ENCODE measurements at places on chromosomes 2 and 18. TPM values are rescaled to one million over a fixed set of nuclear protein-coding genes. Genes with fewer than 3 reads are reported as not detected.

GRCh38 chr18:45014047-45014501 lies 333.4 kb downstream of the SETBP1 start:
- no peak for DNase-seq

DNA sequence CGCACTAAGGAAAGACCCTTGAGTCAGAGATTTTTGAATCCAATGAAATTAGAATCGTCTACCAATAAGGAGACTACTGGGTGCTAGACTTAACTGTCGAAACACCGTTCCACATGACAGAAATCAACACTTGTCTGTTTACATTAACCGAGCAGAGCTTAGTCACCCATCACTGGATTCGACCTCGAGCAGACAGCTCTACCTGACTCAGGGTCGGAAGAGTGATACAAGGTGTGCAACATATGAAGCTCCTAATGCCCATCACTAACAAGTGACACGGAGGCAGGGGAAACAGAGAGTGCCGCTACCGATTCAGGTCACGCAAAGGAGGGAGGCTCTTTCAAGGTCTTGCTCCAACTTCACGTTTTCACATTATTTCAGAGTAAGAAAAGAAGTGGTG lies 54.2 kb upstream of the FZD5 start:
- DNase-seq, result no peak

DNA sequence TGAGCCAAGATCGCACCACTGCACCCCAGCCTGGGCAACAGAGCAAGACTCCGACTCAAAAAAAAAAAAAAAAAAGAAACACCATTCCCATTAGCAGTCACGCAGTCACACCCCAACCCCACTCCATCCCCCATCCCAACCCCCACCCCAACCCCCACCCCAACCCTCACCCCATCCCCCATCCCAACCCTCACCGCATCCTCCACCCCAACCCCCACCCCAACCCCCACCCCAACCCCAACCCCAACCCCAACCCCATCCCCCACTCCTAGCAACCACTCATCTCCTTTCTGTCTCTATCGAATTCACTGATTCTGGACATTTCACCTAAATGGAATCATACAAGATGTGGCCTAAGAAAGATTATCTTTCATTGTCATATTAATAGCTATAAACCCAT lies 25.9 kb upstream of the ATP9B start:
- no peak for DNase-seq

DNA sequence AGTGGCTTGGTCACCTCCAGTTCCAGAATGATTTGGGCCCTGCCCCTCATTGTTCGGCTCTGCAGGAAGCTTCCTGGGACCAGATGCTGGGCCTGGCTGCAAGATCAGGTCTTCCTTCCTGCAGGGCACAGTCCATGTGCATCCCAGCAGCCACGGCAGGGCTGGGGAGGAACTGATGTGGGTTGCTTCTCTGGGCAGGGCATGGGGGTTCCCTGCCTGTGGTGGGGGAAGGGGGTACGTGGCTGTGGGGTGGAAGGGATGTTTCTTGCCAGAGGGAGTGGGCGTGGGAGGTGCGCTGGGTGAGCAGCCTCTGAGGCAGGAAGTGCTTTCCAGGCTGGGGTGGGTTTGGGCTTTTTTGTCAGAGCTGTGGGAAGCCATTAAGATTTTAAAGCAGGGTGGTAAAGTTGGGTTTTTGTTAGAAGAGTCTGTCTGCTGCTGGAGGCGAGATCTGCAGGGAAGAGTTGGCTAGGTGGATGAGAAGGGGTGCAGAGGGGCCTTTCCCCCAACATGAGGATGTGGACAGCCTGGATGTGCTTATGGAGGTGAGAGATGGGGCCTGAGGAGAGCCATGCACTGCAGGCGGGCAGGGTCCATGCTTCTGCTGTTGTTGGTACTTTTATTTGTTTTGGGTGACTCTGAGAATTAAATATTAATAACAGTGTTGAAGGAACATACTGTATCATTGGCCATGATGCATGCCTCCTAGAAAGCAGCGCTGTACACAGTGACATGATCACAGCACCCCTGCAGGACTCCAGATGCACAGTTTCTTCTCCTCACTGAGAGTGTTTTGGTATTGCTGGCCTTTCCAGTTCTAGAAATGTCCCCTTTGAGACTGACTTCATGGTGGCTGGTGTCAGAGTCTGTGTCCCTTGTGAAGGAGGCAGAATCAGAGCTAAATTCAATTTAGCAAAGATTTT lies 45.3 kb downstream of the DGKD start:
- DNase-seq, result peak; percentile 52

DNA sequence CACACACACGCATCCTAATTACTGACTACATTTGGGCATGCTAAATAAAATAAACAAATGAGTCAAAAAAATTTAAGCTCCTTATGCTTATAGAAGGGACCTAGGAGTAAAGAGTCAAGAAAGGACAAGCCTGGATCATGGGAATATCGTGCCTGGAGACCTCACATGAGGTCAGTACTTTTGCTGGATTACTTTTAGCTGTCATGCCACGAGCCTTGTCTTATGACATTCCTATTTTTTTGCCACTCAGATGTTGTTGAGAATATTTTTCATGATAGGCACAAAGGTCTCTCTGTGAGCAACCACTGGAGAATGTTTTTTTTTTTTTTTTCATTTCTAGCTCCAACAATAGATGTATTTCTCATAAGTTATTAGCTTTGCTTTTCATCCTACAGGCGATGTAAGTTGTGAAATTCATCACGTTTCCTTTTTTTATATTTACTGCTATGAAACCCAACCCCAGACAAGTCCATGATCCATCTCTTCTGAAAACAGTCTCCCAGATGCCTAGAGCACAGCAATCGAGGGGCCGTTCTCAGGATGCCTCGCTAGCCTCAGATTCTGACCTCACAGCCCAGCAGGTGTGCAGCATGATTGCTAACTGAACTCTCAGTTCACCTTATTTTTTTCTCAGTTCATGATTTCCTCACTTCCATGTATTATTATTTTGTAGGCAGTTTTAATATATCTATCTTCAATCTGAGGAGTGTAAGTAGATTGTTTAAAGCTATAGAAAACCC lies 464.5 kb downstream of the IRS1 start:
- no peak for DNase-seq

DNA sequence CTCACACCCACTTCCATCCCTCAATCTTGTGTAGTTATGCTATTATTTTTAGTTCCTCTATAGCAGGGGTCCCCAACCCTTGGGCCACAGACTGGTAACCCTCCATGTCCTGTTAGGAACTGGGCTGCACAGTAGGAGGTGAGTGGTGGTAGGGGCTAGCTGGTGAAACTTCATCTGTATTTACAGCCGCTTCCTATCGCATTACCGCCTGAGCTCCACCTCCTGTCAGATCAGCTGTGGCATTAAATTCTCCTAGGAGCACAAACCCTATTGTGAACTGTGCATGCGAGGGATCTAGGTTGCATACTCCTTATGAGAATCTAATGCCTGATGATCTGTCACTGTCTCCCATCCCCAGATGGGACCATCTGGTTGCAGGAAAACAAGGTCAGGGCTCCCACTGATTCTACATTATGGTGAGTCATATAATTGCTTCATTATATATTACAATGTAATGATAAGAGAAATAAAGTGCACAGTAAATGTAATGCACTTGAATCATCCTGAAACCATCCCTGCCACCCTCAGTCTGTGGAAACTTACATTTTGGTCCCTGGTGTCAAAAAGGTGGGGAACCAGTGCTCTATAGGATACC lies 1.6 kb upstream of the RAB11FIP5 start:
- DNase-seq, result no peak

DNA sequence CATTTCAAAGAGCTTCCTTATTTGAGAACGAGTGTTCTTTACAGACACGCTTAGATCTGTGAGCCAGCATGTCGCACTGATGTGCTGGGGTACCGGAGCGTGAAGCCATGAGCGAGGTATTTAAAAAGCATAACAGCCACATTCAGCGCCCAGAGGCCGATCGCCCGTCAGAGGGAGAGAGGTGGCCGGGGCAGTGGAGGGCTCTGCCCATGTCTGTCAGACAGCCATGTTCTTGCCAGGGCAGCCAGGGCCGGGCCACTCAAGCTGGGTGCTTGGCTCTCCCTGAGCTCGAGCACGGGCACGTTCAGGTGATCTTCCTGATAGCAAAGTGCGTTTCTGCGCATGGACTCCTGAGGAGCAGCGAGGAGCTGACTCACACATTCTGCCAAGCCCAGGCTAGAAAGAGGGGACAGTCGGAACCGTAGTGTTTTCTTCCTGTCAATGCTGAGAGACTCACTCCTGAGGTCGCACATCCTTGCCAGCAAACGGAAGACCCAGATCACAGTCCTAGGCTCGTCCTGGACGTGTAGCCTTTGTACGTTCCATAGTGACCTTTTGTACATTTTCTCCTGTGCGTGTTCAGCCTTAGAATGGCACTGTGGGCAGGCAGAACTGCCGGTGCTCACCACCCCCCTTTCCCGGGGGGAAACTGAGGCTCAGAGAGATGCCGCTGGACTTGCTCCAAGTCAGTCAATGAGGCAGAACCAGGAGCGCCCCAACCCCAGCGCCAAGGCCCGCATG lies 100.7 kb downstream of the NFATC1 start:
- no peak for DNase-seq

GRCh38 chr2:201859949-201860348 lies 53.6 kb downstream of the CDK15 start:
- no peak for DNase-seq

GRCh38 chr18:53790786-53791185 lies 433.7 kb downstream of the MBD2 start:
- DNase-seq, result no peak

- no peak for DNase-seq
Measured at GRCh38 chr18:7830468-7830867, 263.4 kb downstream of the PTPRM start.

GRCh38 chr2:161836664-161837063 lies 212.4 kb downstream of the SLC4A10 start:
- DNase-seq, result no peak

GRCh38 chr2:202344178-202344577 lies 31.9 kb upstream of the BMPR2 start:
- DNase-seq, result no peak

- no peak for DNase-seq
Measured at GRCh38 chr2:225867071-225867470, 467.6 kb downstream of the NYAP2 start.

GRCh38 chr2:224904381-224904780 lies 137.9 kb downstream of the DOCK10 start:
- no peak for DNase-seq

DNA sequence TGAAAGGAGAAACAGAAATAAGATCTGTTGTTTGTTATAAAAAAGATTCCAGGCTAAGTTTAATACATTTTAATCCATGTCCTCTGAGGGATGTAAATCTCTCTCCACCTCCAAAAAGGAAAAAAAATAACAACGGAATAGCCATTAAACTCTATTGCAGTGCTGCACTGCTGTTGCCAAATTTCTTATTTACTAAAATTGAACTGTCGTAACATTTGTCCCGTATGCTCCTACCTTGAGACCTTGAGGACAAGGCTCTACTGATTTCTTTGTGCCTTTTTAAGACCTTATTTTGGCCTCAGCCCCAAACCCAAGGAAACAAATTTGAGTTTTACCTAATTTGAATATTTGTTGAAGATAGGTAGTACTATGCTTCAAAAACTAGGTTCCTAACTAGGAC lies 56.4 kb downstream of the FRZB start:
- no peak for DNase-seq

GRCh38 chr2:239479471-239479870 lies 78.7 kb upstream of the HDAC4 start:
- DNase-seq, result no peak

GRCh38 chr18:65568866-65569265 lies 181.9 kb upstream of the CDH7 start:
- DNase-seq, result no peak

- DNase-seq, result no peak
Measured at GRCh38 chr2:48566592-48567310, 36.8 kb downstream of the STON1 start.

DNA sequence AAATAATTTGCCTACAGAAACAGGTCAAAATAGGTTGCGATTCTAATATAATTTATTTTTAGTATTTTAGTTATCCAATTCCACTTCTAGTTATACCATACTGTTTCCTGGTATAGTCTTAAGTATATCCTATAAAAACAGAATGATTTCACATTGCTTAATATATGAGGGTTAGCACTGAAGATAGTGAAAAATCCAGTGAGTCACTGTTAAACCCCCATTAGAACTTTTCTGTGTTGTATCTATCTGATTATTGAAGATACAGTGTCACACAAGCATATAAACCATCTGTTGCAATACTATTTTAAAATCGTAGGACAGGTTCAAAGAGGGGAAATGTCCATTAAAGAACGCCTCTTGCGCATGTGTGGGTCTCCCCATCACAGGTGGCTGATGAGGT lies 110.0 kb downstream of the FEZ2 start:
- no peak for DNase-seq

GRCh38 chr2:43085505-43085904 lies 140.9 kb downstream of the ZFP36L2 start:
- no peak for DNase-seq

- no peak for DNase-seq
Measured at GRCh38 chr2:234765279-234765678, 186.5 kb upstream of the SH3BP4 start.

DNA sequence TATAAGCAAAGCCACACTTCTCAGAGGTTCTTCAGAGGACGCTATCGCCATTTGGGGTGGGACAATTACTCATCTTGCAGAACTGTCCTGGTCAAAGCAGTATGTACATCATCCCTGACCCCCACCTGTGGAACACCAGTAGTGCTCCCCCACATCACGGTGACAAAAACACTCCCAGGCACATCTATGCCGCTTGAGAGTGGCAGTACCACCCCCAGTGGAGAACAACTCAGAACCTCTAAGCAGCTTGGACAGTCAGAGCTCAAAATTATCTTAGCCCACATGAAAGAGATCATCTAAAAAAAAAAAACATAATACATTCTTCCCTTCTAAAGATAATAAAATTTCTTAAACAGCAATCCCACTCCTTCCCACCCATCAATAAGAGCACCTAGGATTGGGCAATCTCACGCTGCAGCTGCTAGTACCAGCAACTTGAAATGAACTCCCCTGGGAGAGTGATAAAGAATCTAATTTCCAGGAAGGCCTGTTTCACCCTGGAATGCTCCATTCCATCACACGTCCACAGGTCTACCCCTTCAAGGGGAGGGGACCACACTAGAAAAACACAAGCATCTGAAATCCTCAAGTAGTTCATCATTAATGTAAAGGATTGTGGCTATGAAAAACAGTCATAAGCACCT lies 31.7 kb downstream of the LRP2 start:
- no peak for DNase-seq

FSHR gene
- not detected for total RNA-seq

UGT1A8 gene
- total RNA-seq, result not detected

HOXD4 gene
- not detected for total RNA-seq

SERPINB10 gene
- total RNA-seq, result not detected

SULT1C3 gene
- total RNA-seq, result not detected

TGFA gene
- total RNA-seq, result 1.2 TPM

CTDP1 gene
- 59.4 TPM for total RNA-seq

LYG2 gene
- total RNA-seq, result not detected

MAB21L4 gene
- total RNA-seq, result not detected

TMEM185B gene
- 14.8 TPM for total RNA-seq

PLB1 gene
- 0.28 TPM for total RNA-seq

RAB12 gene
- 16.9 TPM for total RNA-seq
